ENCODE measurements at places on chromosomes 5 and 9.

GRCh38 chr5:135876146-135876545 is 19.5 kb downstream of the IL9 start:
- no peak for DNase-seq

- DNase-seq: no peak
These were observed 116.0 kb upstream of the SLC28A3 start for GRCh38 chr9:84456527-84456926.

DNA sequence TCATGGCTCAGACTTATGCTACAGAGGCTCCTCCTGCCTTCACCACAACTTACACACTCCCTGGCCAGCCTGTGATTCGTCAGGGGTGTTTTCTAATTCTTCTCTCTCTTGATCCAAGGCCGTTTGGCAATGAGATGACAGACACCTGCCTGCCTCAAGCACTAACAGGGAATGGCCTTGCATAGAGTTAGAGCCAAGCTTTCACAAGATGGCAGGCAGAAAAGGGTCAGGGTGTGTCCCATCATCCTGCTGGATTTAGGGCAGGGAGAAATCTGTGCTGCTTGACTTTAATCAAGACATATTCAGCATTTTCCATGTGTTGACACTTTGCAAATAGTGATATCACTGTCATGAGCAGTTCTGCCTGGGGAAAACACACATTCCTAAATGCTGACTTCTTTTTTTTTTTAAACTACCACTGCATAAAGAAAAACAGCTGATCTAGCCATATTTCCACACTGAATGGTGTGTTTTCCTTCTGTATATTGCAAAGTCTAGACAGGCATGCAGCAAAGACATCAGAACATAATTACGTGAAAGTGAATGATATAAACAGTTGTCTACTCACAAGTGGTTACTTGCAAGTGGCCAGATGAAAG is 95.0 kb upstream of the SLC25A48 start:
- no peak for DNase-seq

GRCh38 chr9:91824601-91825305 is 125.3 kb downstream of the ROR2 start:
- no peak for DNase-seq
